ENCODE measurements at places on chromosomes 16 and 17.
A peak's percentile ranks its signal among the peaks of the same experiment; 100 is the strongest.

- no peaks in the 10 kb centered on the region for H3K4me1 ChIP-seq
- peak; percentile 27 for DNase-seq
- H3K4me3 ChIP-seq, result no peak overlapping the region
- H3K27me3 ChIP-seq, result no peaks in the 10 kb centered on the region
- no peak overlapping the region for H3K27ac ChIP-seq
Observed at GRCh38 chr16:14600164-14600563, 29.9 kb downstream of the PARN start.

DNA sequence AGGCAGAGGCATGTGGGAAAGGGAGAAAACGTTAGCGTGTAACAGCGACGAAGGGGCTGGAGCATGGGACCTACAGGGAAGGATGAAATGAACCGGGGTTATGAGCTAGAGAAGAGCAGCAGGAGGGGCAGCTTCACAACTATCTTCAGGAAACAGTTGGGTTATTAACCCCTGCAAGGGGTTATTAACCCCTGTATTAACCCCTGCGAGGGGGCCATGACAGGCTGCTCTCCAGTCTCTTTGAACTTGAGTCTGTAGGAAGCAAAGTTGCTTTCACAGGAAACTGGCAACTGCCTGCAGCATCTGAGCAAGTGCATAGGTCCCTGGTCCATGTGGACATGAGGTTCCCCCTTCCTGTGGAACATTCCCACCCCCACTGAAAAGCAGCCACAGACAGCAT, 119.2 kb upstream of the CRHR1 start:
- DNase-seq, result no peak
- H3K27me3 ChIP-seq, result peaks cover 27% of the 10 kb centered on the region

- peaks cover 4% of the 10 kb centered on the region for H3K4me1 ChIP-seq
- no peaks in the 10 kb centered on the region for H3K27me3 ChIP-seq
- 0 out of 2 replicates have a peak, but pooled peaks cover 3% of the 10 kb centered on the region for H3K36me3 ChIP-seq
- no peak for DNase-seq
Observed at GRCh38 chr17:76405967-76406647, 21.7 kb downstream of the SPHK1 start.

DNA sequence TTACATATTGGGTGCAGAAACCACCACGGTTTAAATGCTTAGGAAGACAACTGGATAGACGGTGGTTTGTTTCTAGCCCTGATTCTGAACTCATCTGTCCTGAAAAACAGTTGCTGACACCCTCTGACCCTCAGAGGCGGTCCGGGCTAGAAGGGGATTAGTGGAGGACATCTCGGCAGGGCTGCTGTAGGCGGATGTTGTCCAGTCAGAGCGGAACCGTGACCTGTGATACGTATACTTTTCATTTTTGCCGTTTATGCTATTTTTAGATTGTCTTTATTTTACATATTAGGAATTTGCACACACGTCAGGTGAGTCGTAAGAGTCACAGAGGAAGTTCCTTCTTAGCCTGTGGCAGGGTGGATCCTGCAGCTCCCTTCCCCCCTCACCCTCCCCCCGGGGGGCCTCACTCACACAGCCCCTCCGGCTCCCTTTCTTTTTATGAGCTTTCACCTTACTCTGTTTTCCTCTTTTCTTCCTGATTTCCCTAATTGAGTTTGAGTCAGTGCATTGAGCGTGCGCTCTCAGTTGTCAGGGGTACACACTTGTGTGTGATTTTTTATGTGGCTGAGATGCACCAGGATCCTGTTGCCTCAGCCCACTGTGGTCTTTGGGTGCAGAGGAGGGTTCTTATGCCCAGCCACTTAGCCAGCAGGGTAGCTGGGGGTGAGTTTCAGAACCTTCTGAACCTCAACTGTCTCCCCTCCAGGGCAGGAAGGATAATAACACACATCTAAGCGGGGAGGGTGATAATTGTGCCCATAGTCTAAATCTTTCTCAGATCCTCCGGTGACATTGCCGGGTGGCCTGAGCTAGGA, 211.1 kb upstream of the CHMP6 start:
- no peak for DNase-seq
- no peak overlapping the region for H3K27ac ChIP-seq
- H3K4me3 ChIP-seq, result no peak overlapping the region
- H3K27me3 ChIP-seq, result no peaks in the 10 kb centered on the region
- H3K36me3 ChIP-seq, result no peaks in the 10 kb centered on the region
- H3K4me1 ChIP-seq, result no peaks in the 10 kb centered on the region

- no peaks in the 10 kb centered on the region for H3K36me3 ChIP-seq
- no peak overlapping the region for H3K4me3 ChIP-seq
- H3K27me3 ChIP-seq, result no peaks in the 10 kb centered on the region
- no peak overlapping the region for H3K27ac ChIP-seq
- DNase-seq, result no peak
Observed at GRCh38 chr17:27477050-27477888, 21.0 kb downstream of the KSR1 start.

GRCh38 chr16:8849411-8850011, 19.3 kb downstream of the CARHSP1 start:
- no peaks in the 10 kb centered on the region for H3K4me1 ChIP-seq
- H3K4me3 ChIP-seq, result no peak overlapping the region
- no peak overlapping the region for H3K27ac ChIP-seq
- no peak for DNase-seq

GRCh38 chr16:67969254-67970039, 1.0 kb upstream of the SLC12A4 start:
- no peaks in the 10 kb centered on the region for H3K27me3 ChIP-seq
- H3K4me1 ChIP-seq, result peaks cover 29% of the 10 kb centered on the region
- no peak overlapping the region for H3K27ac ChIP-seq
- peak overlapping the region; percentile 93 for H3K4me3 ChIP-seq
- no peak for DNase-seq

DNA sequence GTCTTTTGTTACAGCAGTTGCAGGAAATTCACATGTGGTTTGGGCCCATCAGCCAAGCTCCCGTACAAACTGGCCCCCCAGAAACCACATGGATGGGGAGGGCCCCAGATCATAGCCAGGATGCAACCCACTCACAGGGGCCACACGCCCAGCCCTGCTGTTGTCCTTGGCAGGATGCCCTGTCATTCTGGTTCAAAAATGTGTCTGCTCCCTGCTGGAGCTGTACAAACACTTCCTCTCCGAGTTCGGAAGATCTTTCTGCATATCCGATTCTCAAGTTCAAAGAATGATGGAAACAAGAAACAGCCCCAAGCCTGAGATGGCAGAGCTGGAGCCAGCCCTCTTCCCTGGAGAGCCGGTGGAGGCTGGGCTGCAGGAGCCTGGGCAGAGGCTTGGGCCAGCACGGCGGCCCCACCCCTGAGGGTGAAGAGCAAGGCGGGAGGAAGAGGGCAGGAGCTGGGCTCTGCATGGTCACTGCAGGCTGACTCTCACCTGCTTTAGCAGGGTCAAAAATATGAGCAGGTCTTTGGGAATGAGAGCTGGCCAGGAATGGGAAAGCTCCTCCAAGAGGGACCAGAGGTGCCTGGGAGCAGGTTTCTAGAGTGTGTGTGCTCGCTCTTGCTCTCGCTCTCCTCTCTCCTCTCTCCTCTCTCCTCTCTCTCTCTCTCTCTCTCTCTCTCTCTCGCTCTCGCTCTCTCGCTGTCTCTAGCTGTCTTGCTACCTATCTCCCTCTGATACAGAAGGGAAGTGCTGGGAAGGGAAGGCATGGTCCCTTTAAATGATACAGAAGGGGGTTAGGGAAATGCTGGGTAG, 34.7 kb upstream of the ENPP7 start:
- no peak for DNase-seq
- H3K4me1 ChIP-seq, result no peaks in the 10 kb centered on the region
- peaks cover 87% of the 10 kb centered on the region for H3K27me3 ChIP-seq
- H3K36me3 ChIP-seq, result no peaks in the 10 kb centered on the region
- no peak overlapping the region for H3K4me3 ChIP-seq

DNA sequence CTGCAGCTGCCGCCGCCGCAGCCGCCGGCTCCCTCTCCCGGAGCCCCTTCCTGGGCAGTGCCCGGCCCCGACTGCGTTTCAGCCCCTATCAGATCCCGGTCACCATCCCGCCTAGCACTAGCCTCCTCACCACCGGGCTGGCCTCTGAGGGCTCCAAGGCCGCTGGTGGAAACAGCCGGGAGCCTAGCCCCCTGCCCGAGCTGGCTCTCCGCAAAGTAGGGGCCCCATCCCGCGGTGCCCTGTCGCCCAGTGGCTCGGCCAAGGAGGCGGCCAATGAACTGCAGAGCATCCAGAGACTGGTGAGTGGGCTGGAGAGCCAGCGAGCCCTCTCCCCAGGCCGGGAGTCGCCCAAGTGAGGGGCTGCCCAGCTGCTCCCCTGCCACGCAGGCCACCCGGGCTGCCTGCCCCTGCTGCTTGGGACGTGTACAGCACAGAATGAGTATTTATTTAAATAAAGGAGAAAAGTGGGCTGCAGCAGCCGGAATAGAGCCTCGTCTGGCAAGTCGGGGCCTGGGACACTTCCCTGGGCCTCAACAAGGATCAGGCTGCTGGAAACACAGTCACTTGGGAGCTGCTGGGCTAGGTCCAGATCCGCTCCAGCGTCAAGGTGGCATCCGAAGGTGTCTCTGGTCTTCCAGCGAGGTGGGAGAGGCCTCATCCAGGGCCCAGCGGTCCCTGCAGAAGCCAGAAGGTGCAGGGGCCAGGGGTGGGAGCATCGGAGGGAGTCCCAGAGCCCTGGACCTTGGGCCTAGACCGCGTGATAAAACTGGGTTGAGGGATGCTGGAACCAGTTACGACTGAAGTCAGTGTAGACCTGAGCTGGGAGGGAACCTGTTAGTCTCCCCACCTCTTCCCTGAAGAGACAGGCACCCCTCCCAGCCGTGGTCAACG, 8.8 kb downstream of the TBX2 start:
- H3K36me3 ChIP-seq, result no peaks in the 10 kb centered on the region
- H3K4me1 ChIP-seq, result no peaks in the 10 kb centered on the region
- DNase-seq, result no peak
- peaks cover 43% of the 10 kb centered on the region for H3K27me3 ChIP-seq

DNA sequence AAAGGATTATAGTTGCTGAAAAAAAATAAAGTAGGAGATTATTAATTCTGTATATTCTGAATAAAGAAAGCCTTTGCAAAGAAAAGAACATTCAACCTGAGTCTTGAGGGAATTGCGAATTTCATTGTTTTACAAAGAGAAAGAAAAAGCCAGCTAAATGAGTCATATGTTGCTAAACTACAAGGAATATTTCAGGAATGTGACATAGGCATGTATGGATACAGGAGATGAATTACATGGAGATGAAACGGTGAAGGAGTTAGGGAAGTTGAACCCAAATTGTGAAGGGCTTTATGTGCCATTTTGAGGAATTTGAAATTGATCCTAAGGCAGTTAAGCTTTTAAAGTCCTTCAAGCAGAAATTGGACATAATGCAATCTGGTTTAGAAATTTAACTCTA, 177.3 kb upstream of the RBL2 start:
- no peaks in the 10 kb centered on the region for H3K36me3 ChIP-seq
- H3K27me3 ChIP-seq, result no peaks in the 10 kb centered on the region
- H3K4me1 ChIP-seq, result no peaks in the 10 kb centered on the region
- H3K4me3 ChIP-seq, result no peak overlapping the region

- H3K4me3 ChIP-seq, result no peak overlapping the region
- no peak for DNase-seq
- no peaks in the 10 kb centered on the region for H3K27me3 ChIP-seq
Observed at GRCh38 chr17:59494757-59495368, 70.5 kb upstream of the DHX40 start.

GRCh38 chr17:1192911-1193699, 13.3 kb upstream of the ABR start:
- DNase-seq, result no peak
- H3K4me1 ChIP-seq, result 0 out of 2 replicates have a peak, but pooled peaks cover 7% of the 10 kb centered on the region
- peak overlapping the region; percentile 0 for H3K4me3 ChIP-seq
- H3K27ac ChIP-seq, result no peak overlapping the region

DNA sequence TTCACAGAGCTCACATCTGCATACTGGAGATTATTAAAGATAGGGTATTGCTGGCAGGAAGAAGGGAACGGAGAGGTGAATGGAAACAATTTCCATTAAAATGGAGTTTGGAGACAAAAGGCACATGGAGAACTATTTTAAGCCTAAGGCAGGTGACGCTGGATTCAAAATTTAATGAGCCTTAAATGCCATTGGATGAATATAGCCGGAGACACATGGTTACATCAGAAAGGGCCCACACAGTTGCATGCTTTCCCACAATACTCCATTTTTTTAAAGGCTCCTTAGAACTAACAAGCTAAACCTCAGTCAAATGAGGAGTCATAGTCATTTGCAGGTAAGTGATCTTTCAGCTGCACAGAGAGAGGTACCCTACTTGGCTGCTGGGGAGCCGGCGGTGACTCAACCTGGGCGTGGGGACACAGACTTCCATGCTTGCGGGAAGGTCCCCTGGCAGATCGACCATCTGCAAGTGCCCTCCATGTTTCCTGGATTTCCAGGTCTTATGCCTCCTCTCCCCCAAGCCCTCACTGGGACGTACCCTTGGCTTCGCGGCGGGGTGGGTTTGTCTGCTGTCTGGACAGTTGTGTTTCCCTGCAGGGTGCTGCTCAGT, 259.2 kb downstream of the CBLN1 start:
- no peak overlapping the region for H3K4me3 ChIP-seq
- no peaks in the 10 kb centered on the region for H3K4me1 ChIP-seq
- DNase-seq, result no peak
- H3K27ac ChIP-seq, result no peak overlapping the region
- no peaks in the 10 kb centered on the region for H3K36me3 ChIP-seq
- H3K27me3 ChIP-seq, result 0 out of 2 replicates have a peak, but pooled peaks cover 2% of the 10 kb centered on the region

- peaks cover 10% of the 10 kb centered on the region for H3K36me3 ChIP-seq
- no peak overlapping the region for H3K27ac ChIP-seq
- no peak overlapping the region for H3K4me3 ChIP-seq
- no peaks in the 10 kb centered on the region for H3K27me3 ChIP-seq
- no peaks in the 10 kb centered on the region for H3K4me1 ChIP-seq
Observed at GRCh38 chr17:78804777-78805176, 22.7 kb upstream of the CYTH1 start.

DNA sequence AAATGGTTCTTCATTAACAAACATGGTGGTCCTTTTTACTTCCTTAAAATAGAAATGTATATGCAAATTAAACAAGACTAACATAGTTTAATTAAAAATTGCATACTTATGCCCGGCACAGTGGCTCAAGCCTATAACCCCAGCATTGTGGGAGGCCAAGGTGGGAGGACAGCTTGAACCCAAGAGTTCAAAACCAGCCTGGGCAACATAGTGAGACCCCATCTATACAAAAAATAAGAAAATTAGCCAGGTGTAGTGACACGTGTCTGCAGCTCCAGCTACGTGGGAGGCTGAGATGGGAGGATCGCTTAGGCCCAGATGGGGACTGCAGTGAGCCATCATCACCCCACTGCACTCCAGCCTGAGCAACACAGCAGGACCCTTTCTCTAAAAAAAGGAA, 18.4 kb downstream of the CDC27 start:
- no peaks in the 10 kb centered on the region for H3K27me3 ChIP-seq
- H3K27ac ChIP-seq, result no peak overlapping the region
- H3K4me1 ChIP-seq, result peaks cover 7% of the 10 kb centered on the region
- no peak for DNase-seq

- no peak overlapping the region for H3K27ac ChIP-seq
- DNase-seq, result no peak
- H3K27me3 ChIP-seq, result no peaks in the 10 kb centered on the region
- H3K4me1 ChIP-seq, result peaks cover 3% of the 10 kb centered on the region
- no peak overlapping the region for H3K4me3 ChIP-seq
- no peaks in the 10 kb centered on the region for H3K36me3 ChIP-seq
Observed at GRCh38 chr17:8290043-8290442, 1.6 kb downstream of the RANGRF start.

Measured in MM.1S (cell line).